ENCODE measurements at places on chromosomes 5 and 9.
A peak's percentile ranks its signal among the peaks of the same experiment; 100 is the strongest.

DNA sequence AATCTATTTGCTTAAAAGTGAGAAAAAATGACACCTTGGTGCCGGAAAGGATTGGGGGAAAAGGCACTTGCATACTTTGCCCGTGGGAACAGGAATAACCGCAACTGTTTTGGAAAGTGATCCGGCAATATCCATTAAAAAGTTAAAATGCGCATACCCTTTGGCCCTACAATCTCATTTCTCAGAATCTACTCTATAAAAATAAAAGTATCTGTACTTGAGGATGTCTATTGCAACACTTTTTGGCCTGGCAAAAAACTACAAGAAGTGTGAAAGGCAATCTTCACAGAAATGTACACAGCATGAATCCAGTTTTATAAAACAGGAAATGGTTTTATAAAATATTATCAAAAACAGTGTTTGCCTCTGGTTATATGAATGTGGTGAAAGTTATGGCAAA is 58.3 kb upstream of the NFIL3 start:
- DNase-seq, result no peak

- DNase-seq, result no peak
Observed at GRCh38 chr9:113597390-113598241, 134.1 kb downstream of the RGS3 start.

DNA sequence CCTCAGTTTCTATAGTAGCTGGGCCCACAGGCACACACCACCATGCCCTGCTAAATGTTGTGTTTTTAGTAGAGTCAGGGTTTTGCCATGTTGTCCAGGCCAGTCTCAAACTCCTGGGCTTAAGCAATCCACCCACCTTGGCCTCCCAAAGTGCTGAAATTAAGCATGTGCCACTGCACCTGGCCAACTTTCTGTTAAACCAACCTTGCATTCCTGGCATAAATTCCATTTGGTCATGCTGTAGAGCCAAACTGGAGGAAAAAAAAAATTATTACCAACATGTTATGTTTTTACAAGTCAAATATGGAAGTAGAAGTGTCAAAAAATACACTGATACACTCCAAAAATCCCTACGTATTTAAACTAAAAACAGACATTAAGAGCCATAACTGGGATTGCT is 54.1 kb downstream of the ERMP1 start:
- no peak for DNase-seq

DNA sequence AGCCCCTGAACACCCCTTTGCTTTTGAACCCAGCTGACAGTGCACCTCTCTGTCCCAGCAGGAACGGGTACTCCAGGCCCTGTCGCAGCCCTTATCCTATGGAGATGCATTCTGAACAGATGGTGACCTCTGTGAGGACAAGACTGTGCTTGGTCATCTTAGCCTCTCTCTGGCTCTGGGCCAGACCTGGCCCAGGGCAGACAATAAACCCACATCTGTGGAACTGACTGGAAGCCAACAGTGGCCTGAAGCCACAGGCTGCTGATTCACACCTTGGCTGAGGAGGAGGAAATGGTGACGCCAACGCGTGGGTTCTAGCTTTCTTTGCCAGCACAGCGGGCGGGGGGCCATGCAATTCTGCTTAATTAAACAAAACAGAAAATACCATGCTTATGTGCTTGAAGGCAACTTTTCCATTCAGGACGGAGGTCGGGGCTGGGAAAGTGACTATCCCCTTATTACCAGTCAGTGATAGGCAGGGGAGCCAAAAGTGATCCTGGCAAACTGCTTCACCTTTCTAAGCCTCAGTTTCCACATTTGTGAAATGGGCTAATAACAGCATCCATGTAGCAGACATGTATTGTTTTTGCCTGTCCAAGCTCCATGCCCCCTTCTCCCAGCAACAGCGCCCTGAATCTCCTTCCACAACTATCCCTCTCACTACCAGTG is 10.8 kb downstream of the SH3PXD2B start:
- peak; percentile 61 for DNase-seq

DNA sequence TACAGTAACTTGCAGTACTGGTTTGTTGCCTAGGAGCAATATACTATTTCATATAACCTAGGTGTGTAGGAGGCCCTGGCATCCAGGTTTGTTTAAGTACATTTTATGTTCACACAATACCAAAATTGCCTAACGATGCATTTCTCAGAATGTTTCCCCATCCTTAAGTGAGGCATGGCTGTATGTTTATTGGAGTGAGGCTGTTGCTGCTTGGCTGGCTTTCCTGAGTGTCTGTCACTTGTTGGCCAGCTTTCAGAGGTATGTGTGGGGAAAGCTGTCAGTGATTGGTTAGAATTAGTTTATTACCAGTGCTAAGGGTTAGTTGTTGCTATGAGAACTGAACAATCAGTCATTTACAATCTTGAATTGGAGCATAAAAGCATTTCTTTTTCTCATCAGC is 154.1 kb upstream of the CDH12 start:
- no peak for DNase-seq

DNA sequence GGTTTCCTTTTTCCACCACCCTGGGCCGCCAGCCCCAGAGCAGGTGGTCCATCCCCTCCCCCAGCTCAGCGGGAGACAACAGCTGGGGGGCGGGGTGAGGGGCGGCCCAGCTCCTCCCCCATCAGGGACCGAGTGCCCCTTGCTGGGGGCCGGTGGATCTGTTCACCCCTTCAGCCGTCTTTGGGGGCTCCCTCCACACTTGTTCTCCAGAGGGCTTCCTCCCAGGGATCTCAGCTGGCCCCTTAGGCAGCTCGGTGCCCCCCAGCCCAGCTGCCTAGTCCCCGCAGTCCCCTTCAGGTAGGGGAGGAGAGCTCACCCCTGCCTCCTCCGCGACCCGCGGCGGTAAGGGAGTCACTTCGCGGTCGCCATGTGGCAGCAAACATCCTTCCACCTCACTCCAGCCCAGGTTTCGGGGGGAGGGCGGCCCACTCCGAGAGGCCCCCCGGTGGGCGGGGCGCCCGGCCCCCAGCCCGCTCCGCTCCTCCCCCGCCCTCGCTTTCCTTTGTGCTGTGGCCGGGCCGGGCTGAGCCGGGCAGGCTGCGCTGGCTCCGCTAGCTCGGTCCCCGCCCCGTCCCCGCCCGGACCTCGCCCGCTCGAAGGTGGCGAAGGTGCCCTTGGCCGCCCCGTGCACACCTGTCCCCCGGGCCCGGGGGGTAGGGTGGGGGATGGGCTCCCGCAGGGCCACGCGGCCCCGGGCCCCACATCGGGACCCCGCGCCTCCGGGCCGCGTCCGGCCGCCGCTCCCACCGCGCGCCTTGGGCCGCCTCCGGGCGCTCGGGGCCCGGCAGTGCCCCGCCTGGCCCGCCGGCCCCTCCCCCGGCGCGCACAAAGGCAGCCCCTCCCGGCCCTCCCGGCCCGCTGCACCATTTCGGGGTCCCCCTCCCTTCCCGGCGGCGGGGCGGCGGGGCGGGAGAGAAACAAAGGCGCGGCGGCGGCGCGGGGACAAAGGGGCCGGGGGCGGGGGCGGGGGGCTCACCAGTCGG is 683 bp downstream of the DBN1 start:
- peak; percentile 49 for DNase-seq

DNA sequence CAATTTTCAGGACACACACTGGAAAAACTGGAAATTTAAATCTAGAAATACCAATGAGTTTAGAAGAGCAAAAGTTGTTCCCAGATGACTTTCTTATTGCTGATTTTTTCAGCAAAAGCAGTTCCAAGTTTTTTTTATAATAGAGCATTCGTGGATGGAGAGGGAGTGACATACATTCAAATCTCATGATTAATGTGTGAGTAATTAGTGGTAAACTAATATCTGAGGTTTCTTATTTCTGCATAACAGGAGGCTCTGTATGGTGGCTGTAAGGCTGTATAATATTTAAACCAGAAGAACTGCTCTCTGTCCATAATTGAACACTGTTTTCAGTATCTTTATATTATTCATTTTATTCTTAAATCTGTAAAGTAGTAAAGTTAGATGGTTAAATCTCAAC is 25.8 kb downstream of the LYSMD3 start:
- no peak for DNase-seq

- no peak for DNase-seq
Observed at GRCh38 chr5:61526207-61526519, 194.1 kb downstream of the ZSWIM6 start.

DNA sequence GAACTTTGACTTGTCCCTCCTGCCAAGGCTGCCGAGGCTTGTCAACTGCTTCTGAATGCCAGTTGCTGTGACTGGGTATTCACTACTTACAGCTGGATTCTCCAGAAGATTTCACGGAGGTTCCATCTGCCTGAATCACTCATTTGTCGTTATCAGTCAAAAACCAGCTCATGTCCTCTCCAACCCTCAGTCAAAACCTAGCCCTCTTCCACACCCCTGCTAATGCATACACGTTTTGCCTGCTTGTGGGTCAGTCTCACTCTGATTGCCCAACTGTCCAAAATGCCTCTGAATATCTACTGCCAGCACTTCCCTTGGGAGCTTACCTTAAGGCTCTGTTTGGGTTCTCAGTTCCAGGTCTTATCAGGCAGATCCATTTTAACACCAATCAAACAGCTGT is 238.6 kb upstream of the TMEM161B start:
- DNase-seq, result no peak

DNA sequence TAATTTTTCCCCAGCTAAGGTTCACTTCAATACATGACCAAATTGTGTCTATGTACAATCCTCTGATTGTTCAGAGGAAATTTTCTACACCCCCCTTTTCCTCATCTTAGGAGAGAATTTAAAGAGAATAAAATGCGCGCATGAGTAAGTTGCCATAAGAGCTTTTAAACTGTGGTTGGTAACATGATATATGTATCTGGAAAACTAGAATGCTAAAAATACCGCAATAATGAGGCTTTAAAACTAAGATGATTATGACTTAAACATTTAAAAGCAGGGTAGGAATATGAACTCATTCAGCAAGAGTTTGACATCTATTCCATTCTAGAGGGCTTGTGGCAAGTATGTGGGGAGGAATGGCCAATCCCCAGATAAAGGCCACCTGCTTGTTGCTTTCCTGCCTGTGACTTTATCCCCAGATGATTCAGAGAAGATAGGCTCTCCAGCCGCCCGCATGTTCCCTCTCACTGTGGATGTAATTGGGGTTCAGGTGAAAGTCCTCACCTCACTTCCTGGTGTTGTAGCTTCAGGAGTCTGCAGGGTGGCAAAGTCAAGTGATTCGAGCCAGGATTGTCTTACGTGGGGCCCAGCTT is 26.5 kb upstream of the BASP1 start:
- no peak for DNase-seq

- peak; percentile 76 for DNase-seq
Observed at GRCh38 chr5:143222287-143223231, 180.9 kb downstream of the NR3C1 start.

DNA sequence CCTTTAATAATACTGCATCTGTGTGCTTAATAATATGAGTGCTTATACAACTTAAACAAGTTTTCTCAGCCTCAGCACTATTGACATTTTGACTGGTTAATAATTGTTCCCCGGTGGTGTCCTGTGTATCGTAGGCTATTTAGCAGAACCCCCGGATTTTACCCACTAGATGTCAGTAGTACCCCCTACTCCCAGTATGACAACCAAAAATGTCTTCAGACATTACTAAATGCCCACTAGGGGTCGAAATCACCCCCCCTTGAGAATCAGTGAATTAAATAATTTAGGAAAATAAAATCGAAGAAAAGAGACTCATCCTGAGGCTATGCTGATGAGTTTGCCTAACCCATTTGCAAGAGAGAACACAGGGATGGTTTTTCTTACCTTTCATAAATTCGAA is 166.3 kb downstream of the ATP10B start:
- no peak for DNase-seq

- no peak for DNase-seq
Observed at GRCh38 chr9:125629446-125629845, 77.6 kb downstream of the MAPKAP1 start.

DNA sequence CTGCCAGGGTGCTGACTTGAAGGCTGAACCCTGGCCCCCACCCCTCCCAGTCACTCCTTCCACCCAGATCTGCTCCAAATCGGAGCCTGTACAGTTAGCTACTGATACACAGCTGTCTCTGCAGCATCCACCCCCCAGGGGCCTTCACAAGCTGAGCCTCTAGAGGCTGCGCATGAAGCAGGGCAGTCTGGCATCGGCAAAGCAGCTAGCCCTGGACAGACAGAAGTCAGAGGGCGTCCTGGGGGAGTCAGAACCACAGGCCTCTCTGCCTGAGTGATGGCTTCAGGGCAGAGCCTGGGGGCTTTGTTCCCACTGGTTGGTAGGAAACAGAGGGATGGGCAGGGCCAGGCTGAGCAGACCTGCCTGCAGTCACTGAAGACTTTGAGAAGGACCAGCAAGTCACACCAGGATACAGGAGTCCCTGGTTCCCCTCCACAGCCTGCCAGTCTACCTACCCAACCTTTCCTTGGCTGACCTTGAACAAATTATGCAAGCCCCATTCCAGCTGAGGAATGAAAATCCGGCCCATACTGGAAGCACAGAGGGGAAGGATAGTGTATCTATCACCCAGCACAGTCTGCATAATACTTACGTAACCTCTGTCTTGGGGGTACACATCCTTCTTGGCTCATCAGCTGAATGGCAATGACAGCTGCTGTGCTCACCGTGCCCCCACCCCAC is 8.8 kb downstream of the VDAC1 start:
- DNase-seq, result no peak

GRCh38 chr5:118696076-118696475 is 292.3 kb downstream of the DTWD2 start:
- no peak for DNase-seq

DNA sequence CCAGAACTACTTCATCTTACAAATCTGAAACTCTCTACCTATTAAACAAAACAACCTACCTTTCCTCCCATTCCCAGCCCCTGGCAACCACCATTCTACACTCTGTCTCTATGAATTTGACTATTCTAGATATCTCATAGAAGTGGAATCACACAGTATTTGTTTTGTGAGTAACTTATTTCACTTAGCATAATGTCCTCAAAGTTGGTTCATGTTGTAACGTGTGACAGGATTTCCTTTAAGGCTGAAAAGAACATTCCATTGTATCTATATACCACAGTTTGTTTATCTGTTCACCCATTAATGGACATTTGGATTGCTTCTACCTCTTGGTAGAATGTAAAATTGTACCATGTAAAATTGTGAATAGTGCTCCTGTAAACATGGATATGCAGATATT is 70.1 kb upstream of the NXNL2 start:
- no peak for DNase-seq

DNA sequence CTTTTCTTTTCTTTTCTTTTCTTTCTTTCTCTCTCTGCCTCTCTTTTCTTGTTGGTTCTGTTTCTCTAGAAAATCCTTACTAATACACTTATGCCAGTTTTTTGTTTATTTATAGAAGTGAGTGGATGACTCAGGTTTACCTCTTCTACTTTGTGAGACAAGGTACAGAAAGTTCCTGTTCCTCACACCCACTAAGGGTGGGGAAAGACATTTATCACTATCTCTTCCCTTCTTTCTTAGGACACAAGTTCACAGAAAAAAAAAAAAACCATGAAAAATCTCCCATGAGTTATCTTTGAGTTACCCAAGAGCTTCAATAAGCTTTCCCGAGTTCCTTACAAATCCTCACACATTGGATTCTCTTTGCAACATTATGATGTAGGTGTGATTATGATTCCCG is 60.9 kb upstream of the CD180 start:
- no peak for DNase-seq
